Left ventricle myocardium inferior (tissue), 1 donor: ENCODE measurements at places on chromosomes 4 and X. TPM values are rescaled to one million over a fixed set of nuclear protein-coding genes. Genes with fewer than 3 reads are reported as not detected.

The ZMYM3 gene
- 14.3 TPM for total RNA-seq

The FSTL5 gene
- not detected for total RNA-seq

GRCh38 chr4:154222875-154223274, 268.7 kb downstream of the DCHS2 start:
- H3K27me3 ChIP-seq, result no peaks in the 10 kb centered on the region
- no peak overlapping the region for H3K4me3 ChIP-seq
- no peak overlapping the region for H3K27ac ChIP-seq
- H3K36me3 ChIP-seq, result no peaks in the 10 kb centered on the region
- DNase-seq, result no peak

GRCh38 chrX:121569609-121570008, 522.2 kb downstream of the GLUD2 start:
- H3K27me3 ChIP-seq, result no peaks in the 10 kb centered on the region
- no peaks in the 10 kb centered on the region for H3K4me1 ChIP-seq
- no peak overlapping the region for H3K4me3 ChIP-seq
- no peak for DNase-seq

- H3K4me1 ChIP-seq, result no peaks in the 10 kb centered on the region
- no peaks in the 10 kb centered on the region for H3K27me3 ChIP-seq
- no peak for DNase-seq
- no peak overlapping the region for H3K27ac ChIP-seq
- no peak overlapping the region for H3K4me3 ChIP-seq
These were observed 170.1 kb downstream of the KLHL4 start for GRCh38 chrX:87687703-87688102.

DNA sequence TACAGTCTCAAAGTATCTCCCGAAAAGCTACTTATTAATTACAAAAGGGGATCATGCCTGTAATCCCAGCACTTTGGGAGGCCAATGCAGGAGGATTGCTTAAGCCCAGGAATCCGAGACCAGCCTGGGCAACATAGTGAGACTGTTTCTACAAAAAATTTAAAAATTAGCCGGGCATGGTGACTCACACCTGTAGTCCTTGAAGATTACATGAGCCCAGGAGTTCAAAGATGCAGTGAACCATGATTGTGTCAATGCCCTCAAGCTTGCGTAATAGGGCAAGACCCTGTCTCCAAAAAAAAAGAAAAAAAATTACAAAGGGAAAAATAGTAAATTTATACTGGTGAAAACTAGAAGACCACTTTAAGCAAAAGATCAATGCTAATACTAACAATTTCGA, 3.3 kb upstream of the PORCN start:
- peaks cover 7% of the 10 kb centered on the region for H3K4me1 ChIP-seq
- no peak for DNase-seq
- H3K27ac ChIP-seq, result no peak overlapping the region
- H3K4me3 ChIP-seq, result no peak overlapping the region
- no peaks in the 10 kb centered on the region for H3K27me3 ChIP-seq

DNA sequence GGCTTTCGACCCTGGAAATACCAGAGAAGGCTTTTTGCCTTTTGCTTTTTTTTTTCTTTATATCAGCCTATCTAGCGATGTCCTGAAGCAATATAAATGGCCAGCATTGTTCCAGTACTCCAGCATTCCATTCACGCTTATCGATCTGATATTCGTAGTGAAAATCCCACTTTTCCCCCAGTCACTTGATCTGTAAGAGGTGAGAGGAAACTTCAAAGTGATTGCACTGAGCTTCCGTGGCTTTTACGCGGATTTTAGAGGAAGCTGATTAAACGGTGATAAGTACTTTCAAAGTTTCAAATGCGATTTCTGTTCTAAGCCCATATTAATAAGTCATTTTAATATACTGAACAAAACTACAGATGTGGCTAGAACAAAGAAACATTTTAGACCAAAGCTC, 725.5 kb downstream of the TRIML1 start:
- no peaks in the 10 kb centered on the region for H3K4me1 ChIP-seq
- no peak for DNase-seq
- H3K36me3 ChIP-seq, result no peaks in the 10 kb centered on the region
- H3K27me3 ChIP-seq, result no peaks in the 10 kb centered on the region
- H3K4me3 ChIP-seq, result no peak overlapping the region

The ERCC6L gene
- not detected for total RNA-seq

The P2RY4 gene
- total RNA-seq, result not detected

DNA sequence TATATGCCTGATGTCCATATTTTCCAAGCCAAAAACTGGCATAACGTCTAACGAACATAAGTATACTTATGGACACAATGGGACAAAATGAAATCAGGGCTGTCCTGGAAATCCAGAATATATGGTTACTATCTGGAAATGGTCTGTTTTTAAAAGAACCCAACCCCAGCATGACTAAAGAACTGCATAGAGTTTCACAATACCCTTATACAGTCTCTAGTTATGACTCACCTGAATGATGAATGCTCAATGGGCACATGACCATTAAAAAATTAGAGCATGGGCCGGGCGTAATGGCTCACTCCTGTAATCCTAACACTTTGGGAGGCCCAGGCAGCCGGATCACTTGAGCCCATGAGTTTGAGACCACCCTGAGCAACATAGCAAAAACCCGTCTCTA, 31.8 kb downstream of the AMMECR1 start:
- no peaks in the 10 kb centered on the region for H3K4me1 ChIP-seq
- DNase-seq, result no peak
- H3K27ac ChIP-seq, result no peak overlapping the region
- H3K27me3 ChIP-seq, result no peaks in the 10 kb centered on the region
- no peaks in the 10 kb centered on the region for H3K36me3 ChIP-seq

The ADH1A gene
- 0.36 TPM for total RNA-seq

- H3K27ac ChIP-seq, result no peak overlapping the region
- no peaks in the 10 kb centered on the region for H3K4me1 ChIP-seq
- DNase-seq, result no peak
- no peak overlapping the region for H3K4me3 ChIP-seq
- no peaks in the 10 kb centered on the region for H3K36me3 ChIP-seq
These were observed 51.4 kb downstream of the STBD1 start for GRCh38 chr4:76357981-76358380.

The P2RY8 gene
- total RNA-seq, result 1.9 TPM

GRCh38 chr4:163895378-163896005, 401.0 kb downstream of the TMA16 start:
- no peaks in the 10 kb centered on the region for H3K4me1 ChIP-seq
- H3K27ac ChIP-seq, result no peak overlapping the region
- H3K36me3 ChIP-seq, result no peaks in the 10 kb centered on the region
- no peak for DNase-seq

The TLR3 gene
- total RNA-seq, result 4.9 TPM

The PKD2 gene
- total RNA-seq, result 11.7 TPM

DNA sequence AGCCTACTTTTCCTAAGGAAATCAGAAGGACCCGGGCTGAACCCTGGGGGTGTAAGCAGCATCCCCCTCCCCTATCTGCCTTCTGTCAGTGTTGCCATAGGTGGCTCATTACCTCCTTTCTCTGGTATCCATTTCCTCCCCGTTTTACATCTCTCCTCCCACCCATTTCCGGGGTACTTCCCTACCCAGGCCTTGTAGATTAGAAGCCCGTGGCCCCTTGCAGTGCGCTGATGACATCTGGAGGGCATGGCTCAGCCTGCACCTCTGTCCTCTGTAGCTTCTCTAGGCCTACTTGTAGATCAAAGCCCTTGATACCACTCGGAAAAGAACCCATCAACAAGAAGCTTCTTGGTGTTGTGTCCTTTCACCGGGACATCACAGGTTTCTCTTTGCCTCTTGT, 71.8 kb downstream of the NBDY start:
- H3K4me3 ChIP-seq, result no peak overlapping the region
- no peak overlapping the region for H3K27ac ChIP-seq
- H3K4me1 ChIP-seq, result peaks cover 12% of the 10 kb centered on the region
- no peak for DNase-seq

DNA sequence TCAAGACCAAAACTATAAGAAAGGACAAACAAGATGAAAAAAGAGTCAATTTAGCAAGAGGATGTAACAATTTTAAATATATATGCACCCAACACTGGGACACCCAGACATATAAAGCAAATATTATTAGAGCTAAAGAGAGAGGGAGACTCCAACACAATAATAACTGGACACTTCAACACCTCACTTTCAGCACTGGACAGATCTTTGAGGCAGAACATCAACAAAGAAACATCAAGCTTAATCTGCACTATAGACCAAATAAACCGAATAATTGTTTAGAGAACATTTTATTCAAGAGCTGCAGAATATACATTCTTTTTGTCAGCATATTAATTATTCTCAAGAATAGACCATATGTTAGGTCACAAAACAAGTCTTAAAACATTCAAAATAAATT, 109.7 kb upstream of the TET2 start:
- H3K36me3 ChIP-seq, result no peaks in the 10 kb centered on the region
- H3K4me3 ChIP-seq, result no peak overlapping the region
- H3K27me3 ChIP-seq, result no peaks in the 10 kb centered on the region
- no peak for DNase-seq
- no peak overlapping the region for H3K27ac ChIP-seq

GRCh38 chrX:6041630-6042029, 187.0 kb downstream of the NLGN4X start:
- H3K36me3 ChIP-seq, result no peaks in the 10 kb centered on the region
- H3K27ac ChIP-seq, result no peak overlapping the region
- no peak for DNase-seq
- no peak overlapping the region for H3K4me3 ChIP-seq
- H3K27me3 ChIP-seq, result no peaks in the 10 kb centered on the region

- no peak overlapping the region for H3K4me3 ChIP-seq
- H3K4me1 ChIP-seq, result peaks cover 7% of the 10 kb centered on the region
- H3K27ac ChIP-seq, result no peak overlapping the region
- H3K36me3 ChIP-seq, result no peaks in the 10 kb centered on the region
These were observed 120.8 kb downstream of the ADAMTS3 start for GRCh38 chr4:72448231-72448630.

The SUPT20HL1 gene
- total RNA-seq, result not detected

- H3K36me3 ChIP-seq, result no peaks in the 10 kb centered on the region
- H3K4me1 ChIP-seq, result peaks cover 7% of the 10 kb centered on the region
- no peak for DNase-seq
- H3K4me3 ChIP-seq, result no peak overlapping the region
These were observed 63.4 kb downstream of the FHDC1 start for GRCh38 chr4:152999346-153000075.

DNA sequence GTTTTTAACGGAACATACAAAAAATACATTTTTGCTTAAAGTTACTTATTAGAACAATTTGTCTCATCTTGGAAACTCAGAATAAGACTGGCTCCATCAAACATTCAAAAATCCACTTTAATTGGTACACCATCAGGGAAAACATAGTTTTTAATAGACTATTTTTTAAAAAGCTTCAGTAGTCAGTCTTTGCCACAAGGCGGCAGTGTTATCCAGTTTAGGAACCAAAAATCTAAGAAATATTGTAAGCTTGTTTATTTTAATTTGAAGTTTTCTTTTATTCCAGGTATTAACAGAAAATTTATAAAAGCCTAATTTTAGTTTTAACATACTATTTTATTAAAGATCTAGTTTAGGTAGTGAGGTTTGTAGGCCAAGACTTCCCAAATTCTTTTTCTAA, 107.7 kb downstream of the APOOL start:
- H3K27me3 ChIP-seq, result no peaks in the 10 kb centered on the region
- H3K4me3 ChIP-seq, result no peak overlapping the region
- no peak for DNase-seq
- H3K36me3 ChIP-seq, result no peaks in the 10 kb centered on the region

DNA sequence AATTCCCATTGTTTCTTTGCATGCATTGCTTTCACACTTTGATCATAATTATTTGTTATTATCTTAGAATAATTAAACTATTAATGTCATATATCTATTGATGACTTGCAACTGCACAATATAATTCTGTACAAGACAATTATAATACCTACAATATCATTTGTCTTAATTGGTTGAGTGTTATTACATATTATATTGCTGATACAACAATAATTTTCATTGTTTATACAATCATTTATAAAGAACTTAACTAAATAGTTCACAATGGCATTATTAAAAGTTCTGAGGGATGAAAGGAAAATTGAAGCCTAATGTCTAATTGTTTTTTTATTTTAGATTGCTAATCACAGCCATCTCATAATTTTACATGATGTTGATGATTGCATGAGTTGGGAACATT, 227.6 kb downstream of the GALNTL6 start:
- no peaks in the 10 kb centered on the region for H3K36me3 ChIP-seq
- no peak overlapping the region for H3K4me3 ChIP-seq
- H3K27ac ChIP-seq, result no peak overlapping the region
- no peak for DNase-seq
- H3K4me1 ChIP-seq, result no peaks in the 10 kb centered on the region

DNA sequence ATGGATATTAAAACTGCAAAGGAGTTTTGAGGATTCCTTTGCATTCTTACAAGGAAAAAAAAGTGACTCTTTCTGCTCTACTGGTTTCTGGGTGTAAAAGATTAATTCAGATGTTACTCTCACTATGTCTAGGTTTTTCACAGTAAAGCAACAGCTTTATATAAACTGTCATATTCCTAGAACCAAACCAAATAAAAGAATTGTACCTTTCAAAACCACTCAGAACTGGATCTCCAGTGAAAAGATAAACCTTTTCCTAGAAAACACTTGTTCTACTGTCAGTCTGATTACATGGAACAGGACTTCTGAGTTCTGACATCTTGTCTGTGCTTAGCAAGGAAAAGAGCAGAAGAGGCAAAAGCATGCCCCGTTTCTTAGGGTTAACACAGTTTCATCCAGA, 5.0 kb upstream of the PPID start:
- peaks cover 13% of the 10 kb centered on the region for H3K4me1 ChIP-seq
- H3K27me3 ChIP-seq, result no peaks in the 10 kb centered on the region
- DNase-seq, result no peak
- H3K27ac ChIP-seq, result no peak overlapping the region

The XKRX gene
- not detected for total RNA-seq

- H3K27ac ChIP-seq, result no peak overlapping the region
- no peak for DNase-seq
- no peaks in the 10 kb centered on the region for H3K36me3 ChIP-seq
- no peaks in the 10 kb centered on the region for H3K27me3 ChIP-seq
These were observed 76.2 kb downstream of the DOCK11 start for GRCh38 chrX:118571836-118572235.

- H3K36me3 ChIP-seq, result no peaks in the 10 kb centered on the region
- H3K4me1 ChIP-seq, result no peaks in the 10 kb centered on the region
- H3K27me3 ChIP-seq, result no peaks in the 10 kb centered on the region
- no peak for DNase-seq
These were observed 141.0 kb upstream of the FAM47C start for GRCh38 chrX:36867143-36867542.

DNA sequence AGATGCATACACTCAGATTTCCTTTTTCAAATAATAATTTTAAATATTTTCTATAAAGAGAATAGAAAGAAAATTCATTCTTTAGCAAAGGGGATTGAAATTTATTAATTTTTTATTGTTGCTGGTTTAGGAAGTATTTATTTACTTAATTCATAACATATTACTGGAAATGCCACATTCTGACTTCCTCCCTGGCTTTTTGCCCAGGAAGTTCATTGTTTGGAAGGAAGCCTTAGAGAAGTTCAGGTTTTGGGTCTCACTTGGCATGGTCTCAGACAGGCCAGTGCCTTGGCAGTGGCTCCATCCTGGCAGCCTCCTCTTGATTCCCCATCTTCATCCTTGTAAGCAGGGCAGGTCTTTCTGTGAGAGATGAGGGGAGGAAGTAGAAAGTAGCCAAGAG, 50.5 kb downstream of the IL15 start:
- H3K27ac ChIP-seq, result no peak overlapping the region
- no peak for DNase-seq
- peaks cover 15% of the 10 kb centered on the region for H3K4me1 ChIP-seq
- H3K27me3 ChIP-seq, result no peaks in the 10 kb centered on the region
- no peaks in the 10 kb centered on the region for H3K36me3 ChIP-seq
